ENCODE measurements at places on chromosomes 7 and 10.

DNA sequence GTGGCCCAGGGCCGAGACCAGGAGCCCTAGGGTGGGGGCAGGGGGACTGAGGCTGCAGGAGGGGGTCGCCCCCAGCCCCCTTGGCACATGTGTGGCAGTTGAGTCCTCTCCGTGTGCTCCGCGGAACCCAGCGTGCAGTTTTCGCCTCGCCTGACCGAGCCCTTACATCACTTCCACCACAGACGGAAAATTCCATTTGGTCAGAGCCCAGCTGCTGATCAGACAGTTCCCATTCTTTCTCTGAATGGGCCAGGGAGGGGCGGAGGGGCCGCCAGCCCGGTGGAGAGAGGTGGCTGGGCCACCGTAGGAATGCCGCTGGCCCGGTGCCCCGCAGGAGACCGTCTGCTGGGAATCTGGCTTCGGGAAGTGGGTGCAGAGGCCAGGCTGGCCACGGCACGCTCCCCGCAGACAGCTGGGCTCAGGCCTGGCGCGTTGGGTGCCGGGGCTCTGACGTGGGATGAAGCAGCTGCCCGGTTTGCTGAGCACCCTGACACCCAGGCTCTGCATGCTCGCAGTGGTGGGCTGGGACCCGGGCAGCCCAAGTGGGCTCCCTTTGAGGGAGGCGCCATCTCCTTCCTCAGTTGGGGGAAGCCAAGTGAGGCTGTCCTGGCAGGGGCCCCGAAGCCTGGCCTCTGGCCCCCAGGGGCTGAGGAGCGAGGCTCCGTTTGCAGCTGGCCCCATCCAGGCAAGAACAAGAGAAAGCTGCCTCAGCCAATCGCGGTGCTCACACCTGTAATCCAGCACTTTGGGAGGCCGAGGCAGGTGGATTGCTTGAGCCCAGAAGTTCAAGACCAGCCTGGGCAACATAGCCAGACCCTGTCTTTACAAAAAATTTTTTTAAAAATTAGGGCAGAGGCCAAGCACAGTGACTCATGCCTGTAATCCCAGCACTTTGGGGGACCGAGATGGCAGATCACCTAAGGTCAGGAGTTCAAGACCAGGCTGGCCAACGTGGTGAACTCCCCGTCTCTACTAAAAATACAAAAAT, 9.9 kb downstream of the TTYH3 start:
- DNase-seq: peak; percentile 77

DNA sequence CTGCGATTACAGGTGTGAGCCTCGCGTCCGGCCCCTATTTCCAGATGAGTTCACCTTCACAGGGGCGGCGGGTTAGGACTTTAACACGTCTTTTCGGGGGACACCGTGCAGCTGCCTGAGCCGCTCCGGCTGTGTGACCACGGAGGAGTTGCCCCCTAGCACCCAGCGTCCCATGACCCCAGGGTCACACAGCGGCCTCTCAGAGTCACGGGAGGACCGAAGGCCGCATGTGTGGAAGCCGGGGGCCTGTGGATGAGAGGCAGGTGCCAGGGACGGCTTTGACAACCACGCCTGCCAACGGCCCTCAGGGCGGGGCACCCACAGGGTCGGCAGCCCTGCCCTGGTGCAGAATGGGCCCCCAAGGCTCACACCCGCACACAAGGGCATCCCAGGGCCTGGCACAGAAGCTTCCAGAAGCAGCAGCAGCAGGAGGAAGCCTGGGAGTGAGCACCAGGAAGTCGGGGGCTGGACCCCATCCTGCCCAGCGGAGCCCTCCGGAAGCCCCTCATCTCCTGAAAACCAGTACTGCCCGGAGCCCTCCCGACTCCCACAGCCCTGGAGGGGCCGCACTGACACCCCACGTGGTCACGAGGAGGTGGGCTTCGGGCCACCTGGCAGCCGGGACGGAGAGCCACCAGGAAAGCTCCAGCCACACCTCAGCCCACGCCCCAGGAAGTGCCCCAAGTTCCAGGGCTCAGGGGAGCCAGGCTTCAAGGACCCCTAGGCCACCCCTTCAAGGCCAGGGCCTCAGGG, 32.7 kb downstream of the ADAP1 start:
- no peak for DNase-seq

GRCh38 chr7:36775061-36775620, 50.8 kb upstream of the AOAH start:
- no peak for DNase-seq

- no peak for DNase-seq
These were observed 52.3 kb downstream of the EZH2 start for GRCh38 chr7:148831782-148832181.

- no peak for DNase-seq
These were observed 35.7 kb downstream of the RNF32 start for GRCh38 chr7:156676263-156676662.

GRCh38 chr7:46032353-46032752, 111.3 kb upstream of the IGFBP3 start:
- no peak for DNase-seq

GRCh38 chr7:141864765-141865447, 23.6 kb upstream of the PRSS37 start:
- no peak for DNase-seq

DNA sequence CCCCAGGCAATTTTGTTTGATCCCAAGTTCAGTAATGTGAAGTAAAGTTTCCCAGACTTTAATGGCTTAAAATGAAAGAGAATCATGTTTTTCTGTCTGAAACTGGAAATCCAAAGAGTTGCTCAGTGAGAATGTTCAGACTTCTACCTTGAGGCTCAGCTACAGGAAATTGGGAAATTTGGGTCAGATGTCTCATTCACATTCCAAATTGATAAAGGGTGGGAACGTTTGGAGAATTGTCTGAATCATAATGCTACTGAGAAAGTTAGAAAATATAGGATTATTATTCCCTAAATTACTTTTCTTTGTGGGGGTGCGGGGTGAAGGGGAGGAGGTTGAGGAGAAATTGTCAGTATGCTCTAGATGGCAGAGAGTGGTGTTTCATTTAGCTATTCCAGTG, 773.9 kb downstream of the LRMDA start:
- no peak for DNase-seq

GRCh38 chr10:46077141-46077554, 31.1 kb upstream of the MSMB start:
- no peak for DNase-seq

GRCh38 chr7:149496642-149497391, 792 bp downstream of the ZNF746 start:
- DNase-seq: no peak

DNA sequence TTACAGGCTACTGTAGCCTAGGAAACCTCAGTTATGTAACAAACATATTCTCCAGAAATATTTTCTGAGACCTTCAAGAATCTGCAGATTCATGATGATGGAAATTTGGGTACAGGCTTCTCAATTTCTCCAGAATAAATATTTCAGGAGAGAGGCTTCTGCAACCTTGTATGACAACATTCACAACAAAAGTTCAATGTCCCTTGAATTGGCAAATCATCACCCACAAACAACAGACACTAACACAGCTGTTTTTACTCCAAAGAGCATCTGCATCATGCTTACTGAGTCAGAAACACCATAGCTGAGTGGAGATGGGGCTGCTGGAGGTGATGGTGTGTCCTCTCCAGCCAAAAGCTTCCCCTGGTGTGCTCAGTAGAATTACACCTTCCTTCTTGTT, 9.3 kb upstream of the COBL start:
- no peak for DNase-seq

DNA sequence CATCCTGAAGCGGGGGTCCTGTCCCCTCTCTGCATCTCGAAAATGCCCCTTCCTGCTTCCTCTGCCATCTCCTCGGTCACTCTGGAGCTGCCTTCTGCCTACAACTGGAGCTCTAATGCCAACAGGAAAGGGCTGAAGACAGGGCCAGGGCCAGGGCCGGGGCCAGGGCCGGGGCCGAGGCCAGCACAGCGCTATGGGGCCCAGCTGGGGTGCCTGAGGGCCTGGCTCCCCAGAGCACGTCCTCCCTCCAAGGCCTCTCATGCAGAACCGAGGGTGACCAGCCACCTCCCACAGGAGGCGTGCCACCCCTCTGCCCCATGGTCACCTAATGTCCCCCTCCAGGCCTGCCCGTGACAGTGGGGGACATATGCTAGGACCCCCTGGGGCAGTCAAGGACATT, 155.7 kb downstream of the PRKAG2 start:
- DNase-seq: no peak

DNA sequence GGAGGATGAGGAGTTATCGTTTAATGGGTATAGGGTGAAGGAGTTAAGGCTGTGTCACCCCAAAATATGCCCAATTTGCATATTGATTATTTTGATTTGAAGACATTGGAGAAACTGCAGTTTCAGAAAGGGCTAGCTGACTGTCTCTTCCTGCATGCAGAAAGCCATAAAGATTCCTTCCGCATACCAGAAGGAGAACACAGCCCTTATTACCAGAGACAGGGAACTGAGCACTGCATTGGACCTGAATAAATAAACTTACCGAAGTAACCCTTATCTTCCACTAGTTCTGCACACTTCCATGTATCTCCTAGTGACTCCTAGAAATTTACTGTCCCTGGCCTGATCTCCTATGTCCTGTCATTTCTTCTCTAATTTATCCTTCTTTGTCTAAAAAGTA, 821.9 kb upstream of the AUTS2 start:
- no peak for DNase-seq

DNA sequence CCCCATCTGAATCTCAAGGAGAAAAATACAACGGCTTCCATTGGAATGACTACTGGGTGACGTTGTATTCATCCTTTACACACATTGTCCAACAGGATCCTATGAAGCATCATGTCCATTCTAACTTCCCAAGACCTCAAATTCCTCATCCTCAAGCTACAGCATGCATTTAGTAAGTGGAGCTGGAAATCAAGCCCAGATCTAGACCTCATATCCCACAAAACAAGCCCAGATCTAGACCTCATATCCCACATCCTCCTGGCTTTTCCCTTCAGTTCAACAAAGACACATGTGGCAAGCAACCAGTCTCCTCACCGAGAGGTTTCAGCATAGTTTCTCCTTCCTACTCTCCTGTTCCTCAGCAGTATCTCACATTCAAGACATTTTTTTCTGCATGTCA, 12.2 kb downstream of the IGF2BP3 start:
- no peak for DNase-seq

DNA sequence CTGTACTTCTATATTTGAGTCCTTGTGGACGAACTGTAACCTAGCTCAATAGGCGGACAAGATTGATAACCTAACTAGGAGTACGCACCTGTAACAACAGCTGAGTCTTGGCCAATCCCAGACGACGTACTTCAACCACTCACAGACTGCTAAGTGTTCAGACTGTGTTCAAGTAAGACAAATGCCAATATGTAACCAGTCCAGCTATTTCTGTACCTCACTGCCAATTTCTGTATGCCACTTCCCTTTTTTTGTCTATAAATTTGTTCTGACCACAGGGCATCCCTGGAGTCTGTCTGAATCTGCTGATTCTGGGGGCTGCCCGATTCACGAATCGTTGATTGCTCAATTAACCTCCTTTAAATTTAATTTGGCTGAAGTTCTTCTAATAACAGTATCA, 32.2 kb downstream of the HACD1 start:
- DNase-seq: no peak

All from non-pigmented ciliary epithelial cell (primary cell).